ENCODE measurements at places on chromosomes 1 and 21.
A peak's percentile ranks its signal among the peaks of the same experiment; 100 is the strongest.

DNA sequence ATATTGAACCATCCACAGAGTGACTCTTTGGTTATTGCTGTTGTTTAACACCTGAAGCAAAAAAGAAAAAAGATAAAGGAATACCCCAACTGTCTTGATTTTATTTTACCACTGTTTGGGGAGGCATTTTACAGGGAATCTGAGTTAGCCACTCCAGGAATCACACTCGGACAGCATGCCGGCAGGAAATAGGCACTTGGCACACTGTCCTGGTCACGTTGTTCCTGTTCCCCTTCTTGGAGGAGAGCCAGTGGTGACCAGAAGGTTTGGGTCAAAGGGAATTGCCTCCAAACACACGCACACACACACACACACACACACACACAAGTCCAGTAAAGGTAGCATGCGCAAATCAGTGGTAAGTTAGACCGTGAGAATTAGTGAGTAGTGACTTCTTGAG is 13.8 kb downstream of the RGS4 start:
- DNase-seq: no peak

DNA sequence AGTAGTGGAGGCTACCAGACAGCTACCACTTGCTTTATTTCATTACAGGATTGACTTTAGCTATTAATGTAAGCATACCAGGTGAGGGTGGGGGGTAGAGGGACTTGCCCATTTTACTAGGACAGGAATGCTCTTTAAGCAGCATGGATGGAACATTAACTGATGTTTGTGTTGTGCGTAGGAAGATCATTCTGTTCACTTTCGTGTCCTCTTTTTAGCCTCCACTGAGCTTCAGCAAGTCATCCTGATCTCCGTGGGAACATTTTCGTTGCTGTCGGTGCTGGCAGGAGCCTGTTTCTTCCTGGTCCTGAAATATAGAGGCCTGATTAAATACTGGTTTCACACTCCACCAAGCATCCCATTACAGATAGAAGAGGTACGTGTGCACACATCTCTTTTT is 29.3 kb downstream of the IFNGR2 start:
- DNase-seq: no peak

DNA sequence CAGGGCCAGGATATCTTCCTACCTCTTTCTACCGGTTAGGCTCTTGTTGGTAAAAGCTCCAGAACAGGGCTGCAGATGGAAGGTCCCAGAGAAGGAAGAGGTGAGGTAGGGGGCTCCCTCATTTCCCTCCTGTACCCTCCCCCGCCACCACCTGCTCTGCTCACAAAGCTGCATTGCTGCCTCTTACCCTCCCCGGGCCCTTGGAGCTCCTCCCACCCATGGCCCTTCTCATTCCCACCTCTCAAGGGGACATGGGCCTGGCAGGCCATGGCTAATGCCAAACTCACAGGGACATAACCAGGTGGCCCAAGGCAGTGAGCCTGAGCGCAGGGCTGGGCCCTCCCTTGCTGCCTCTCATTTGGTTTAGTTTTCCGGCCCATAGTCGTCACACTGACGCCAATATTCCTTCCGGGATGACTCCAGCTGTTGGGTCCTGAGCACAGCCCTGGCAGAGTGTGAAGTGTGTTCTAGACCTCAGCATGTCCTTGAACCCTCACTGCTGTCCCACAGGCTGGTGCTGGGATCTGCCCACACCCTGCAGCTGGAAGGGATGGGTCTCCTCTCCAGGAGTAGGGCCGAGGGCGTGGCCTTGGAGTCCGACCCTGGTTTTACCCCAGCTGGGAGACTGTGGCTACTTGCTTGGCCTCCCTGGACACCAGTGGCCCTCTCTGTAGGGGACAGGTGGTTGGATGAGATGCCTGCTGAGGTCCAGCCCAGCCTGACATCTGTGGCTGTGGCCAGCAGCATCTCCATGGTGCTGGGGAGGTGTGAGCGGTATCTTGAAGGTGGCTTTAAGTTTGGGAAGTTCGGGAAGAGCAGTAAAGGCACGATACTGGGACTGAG is 104.6 kb downstream of the ARHGEF10L start:
- DNase-seq: no peak

DNA sequence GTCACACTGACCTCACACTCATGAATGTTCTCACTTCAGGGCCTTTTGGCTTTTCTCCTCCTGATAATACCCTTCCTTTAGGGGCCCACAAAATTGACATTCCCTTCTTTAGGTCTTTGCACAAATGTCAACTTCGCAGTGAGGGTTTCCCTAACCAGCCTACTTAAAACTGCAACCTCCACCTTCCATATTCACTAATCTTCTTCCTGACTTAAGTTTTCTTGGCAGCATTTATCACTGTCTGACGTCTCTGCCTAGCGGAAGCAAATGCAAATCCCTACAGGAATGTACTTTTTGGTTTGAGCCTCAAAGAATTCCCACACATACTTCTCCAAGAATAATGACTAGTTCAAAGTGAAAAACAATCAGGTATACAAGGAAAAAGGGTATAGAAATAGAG is 32.8 kb downstream of the INTS7 start:
- no peak for DNase-seq

DNA sequence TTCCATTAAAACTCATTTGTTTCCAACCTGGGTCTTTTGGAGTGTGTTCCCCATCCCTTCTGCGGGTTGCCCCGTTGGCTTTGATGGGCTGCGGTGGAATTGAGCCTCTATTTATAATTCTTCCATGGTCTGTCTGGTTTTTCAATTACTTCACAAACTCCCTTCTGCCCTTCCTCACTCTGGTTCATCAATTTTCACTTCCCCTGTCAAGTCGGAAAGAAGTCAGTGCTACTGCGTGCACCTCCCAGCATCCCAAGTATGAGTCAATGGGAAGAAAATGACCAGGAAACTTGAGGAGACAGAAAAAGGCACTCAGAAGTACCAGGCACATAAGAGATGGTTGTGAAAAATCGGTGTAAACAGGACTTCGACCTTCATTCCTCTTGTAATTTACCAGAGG is 126.2 kb downstream of the KAZN start:
- no peak for DNase-seq

DNA sequence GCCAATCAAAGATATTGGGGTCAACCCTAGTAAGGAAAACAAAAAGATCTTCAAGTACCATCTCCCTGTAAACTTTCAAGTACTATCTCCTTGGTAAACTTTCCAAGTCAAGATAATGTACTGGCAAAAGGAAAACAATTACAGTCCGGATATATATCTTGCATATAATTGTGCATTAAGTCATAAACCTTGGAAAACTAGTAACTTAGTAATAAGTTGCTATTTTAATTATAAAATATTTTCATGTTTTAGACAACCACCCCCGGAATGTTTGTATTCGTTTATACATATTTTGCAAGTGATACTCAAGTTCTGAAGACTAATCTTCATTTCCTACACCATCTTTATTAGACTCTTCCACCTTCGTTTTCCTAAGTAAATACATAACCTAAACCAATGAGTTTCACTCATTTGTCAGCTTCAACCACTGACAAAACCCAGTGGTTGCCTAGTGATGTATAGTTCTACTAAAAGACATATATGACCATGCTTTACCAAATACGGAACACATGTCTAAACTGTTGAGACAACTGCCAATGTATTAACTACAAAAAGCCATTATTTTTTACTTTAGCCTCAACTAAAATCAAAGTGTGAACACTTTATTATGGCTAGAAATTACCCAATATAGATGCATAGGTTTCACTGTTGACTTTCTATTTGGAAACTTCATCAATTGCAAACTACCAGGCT is 1.7 kb downstream of the AKT3 start:
- no peak for DNase-seq

- peak; percentile 58 for DNase-seq
These were observed 129.2 kb downstream of the PTPN14 start for GRCh38 chr1:214422137-214422671.

DNA sequence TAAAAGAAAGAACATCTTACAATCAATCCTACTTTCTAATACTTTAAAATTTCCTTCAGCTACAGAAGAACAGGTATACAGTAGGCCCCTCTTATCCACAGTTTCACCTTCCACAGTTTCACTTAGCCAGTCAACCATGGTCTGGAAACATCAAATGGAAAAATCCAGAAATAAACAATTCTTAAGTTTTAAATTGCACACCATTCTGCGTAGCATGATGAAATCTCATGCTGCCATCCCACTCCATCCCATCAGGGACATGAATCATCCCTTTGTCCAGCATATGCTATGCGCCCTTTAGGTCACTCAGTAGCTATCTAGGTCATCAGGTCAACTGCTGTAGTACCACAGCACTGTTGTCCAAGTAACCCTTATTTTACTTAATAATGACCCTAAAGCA is 67.7 kb downstream of the HSF2BP start:
- DNase-seq: no peak

DNA sequence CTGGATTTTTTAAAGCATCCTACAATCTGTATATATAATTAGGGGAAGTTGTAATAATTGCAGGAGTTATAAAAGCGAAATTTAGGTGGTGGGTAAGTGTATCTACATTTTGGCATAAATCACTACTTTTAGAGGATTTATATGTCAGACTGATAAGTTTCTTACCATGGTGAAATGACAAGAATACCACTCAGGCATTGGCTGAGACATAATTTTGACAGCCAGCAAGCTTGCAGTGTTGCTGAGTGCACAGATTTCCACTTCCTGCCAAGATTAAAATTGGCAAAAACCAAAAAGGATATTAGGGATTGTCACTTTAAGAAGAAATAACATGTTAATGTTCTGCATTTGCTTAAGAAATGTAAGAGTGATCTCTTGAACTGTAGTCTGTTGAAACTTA is 28.2 kb downstream of the NFIA start:
- DNase-seq: no peak

DNA sequence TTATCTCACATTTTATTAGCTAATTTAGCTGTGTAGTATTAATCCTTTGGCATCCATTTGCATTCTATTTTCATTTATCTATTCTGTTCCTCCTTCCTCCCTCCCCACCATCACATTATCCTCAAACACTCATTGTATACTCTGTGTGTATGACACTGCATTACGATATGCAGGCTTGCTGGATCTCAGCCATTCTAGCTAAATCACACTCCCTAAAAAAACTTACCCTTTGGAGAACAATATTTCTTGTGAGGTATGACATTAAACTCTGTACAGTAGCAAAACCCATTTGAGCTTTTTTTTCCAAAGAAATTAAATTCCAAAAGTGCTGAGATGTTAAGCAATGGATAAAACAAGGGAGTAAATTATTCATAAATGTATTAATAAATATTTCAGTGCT is 11.4 kb upstream of the RAB3GAP2 start:
- no peak for DNase-seq

- no peak for DNase-seq
These were observed 19.5 kb upstream of the DDR2 start for GRCh38 chr1:162612606-162613400.

GRCh38 chr1:114668784-114669561 is 876 bp downstream of the DENND2C start:
- no peak for DNase-seq

DNA sequence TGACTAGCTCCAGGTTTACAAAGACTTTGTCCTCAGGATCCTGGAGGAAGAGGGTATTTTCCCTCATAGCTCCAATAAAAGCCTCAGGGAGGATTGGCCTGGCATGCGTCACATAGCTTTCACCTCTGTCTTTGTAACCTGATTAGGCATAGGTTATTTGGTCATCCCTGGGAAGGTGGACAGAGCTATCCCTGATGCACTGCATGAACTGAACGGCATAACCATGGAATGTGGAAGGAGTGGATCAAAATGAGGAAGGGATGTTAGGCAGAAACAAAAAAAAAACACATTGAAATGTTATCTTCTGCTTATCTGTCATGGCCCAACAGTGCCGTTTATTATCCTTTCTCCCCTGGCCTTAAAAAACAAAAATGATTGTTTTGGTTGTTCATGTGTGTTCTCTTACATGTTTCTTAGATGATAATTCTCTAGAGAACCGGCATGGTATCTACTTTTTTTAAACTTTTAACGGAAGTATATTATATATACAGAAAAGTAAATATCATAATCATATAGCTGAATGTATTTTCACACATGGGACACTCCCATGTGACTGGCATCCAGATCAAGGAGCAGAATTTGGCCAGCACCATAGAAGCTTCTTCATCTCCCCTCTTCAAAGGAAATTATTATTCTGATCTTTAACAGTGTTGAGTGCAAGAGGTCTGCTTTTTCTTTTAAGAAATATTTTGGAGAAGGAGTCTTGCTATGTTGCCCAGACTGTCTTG is 85.3 kb downstream of the RPS6KC1 start:
- no peak for DNase-seq
